Dorsolateral prefrontal cortex (tissue), 122 donors: ENCODE measurements at places on chromosomes 13 and 19.

- no peak for DNase-seq
Observed at GRCh38 chr19:43708716-43709115, 7.2 kb upstream of the IRGC start.

- no peak for DNase-seq
Observed at GRCh38 chr19:40141551-40141950, 49.7 kb upstream of the MAP3K10 start.

DNA sequence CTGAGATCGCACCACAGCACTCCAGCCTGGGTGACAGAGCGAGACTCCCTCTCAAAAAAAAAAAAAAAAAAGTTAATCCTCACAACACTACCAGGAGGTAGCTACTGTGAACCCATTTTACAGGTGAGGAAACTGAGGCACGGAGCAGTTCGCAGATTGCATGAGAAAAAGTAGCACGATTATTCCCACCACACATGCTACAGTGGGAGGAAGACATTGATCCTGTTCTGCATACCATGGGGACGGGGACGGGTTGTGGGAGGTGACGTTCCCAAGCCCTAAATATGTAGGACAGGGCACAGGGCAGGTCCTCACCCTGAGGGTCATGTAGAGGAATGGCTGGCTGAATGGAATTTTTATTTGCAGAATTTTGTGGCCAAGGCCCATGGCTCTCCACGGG, 23.7 kb downstream of the CLEC17A start:
- no peak for DNase-seq

GRCh38 chr19:51342631-51343569, 961 bp upstream of the VSIG10L start:
- DNase-seq = no peak

- DNase-seq = no peak
Observed at GRCh38 chr13:98467263-98467985, 109.5 kb downstream of the STK24 start.

DNA sequence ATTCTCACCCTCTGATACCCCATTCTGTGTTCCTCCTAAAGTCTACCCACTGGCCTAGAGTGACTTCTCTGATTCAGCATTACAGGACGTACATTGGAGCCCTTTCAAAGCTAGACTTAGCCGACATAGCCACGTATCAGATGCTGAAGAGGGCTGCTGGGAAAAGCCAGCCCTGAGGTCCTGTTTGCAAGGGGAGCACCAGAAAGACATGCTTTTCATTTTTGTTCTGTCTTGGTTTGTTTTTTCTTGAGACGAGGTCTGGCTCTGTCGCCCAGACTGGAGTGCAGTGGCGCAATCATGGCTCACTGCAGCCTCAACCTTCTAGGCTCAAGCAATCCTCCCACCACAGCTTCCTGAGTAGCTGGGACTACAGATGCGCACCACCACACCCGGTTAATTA, 6.3 kb upstream of the ZSWIM4 start:
- no peak for DNase-seq

DNA sequence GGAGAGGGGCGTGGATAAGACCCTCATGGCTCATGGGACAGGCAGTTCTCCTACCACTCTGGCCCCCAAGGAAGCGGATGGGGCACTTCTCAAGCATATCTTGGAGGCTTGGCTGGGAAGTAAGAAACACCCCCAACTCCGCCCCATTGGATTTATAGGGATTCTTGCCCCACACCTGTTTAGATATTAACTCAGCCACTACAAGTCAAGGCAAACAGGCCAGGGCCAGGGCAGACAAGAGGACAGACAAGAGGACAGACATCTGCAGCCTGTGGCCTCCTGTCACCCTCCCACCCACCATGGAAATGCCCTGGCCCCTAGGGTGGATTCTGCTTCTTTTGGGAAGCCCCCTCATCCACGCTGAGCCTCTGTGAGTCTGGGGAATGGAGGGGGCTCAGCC, 24.1 kb downstream of the RDH8 start:
- DNase-seq = no peak

GRCh38 chr13:93270769-93271742, 44.4 kb downstream of the GPC6 start:
- DNase-seq = no peak

DNA sequence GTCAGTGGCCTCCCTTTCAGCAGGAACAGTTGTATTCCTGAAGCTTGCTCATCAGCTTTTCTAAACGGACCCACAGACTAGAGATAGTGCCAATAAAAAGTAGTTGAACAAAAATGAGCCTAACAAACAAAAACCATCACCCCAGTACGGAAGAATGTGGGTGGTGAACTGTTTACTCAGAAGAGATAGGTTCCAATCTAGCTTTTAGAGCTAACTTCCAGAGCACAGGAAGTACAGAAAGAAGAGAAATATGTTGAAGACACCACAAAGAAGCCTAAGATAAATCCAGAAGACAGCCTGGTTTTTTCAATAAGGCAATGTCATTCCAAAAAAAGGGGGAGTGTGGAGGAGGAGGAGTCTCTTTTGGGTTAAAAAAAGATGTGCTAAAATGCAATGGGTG, 2.8 kb upstream of the LMO7 start:
- DNase-seq = no peak

GRCh38 chr19:43784981-43785808, 4.4 kb upstream of the KCNN4 start:
- no peak for DNase-seq

- DNase-seq = no peak
Observed at GRCh38 chr13:49214917-49215376, 5.2 kb upstream of the MLNR start.

- no peak for DNase-seq
Observed at GRCh38 chr19:49985871-49986270, 24.9 kb upstream of the SIGLEC11 start.

DNA sequence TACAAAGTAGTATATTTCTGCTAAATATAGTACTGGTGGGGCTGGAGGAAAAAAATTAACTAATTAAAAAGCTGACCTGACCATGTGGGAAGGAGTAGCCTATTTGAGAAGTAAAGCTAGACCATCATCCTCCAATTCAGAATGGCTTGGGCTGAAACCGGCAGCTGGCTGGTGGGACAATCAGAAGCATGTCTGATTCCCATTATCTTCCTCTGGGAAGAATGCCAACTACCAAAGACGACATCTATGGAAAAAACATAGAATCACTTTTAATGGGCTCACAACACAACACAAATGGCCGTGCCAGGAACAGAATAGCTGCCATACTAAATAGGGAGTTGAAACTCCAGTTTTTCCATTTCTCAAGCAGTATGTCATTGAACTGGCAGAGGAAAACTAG, 120.4 kb upstream of the FREM2 start:
- DNase-seq = no peak

- DNase-seq = no peak
Observed at GRCh38 chr19:44570984-44571684, 41.7 kb upstream of the CEACAM20 start.

DNA sequence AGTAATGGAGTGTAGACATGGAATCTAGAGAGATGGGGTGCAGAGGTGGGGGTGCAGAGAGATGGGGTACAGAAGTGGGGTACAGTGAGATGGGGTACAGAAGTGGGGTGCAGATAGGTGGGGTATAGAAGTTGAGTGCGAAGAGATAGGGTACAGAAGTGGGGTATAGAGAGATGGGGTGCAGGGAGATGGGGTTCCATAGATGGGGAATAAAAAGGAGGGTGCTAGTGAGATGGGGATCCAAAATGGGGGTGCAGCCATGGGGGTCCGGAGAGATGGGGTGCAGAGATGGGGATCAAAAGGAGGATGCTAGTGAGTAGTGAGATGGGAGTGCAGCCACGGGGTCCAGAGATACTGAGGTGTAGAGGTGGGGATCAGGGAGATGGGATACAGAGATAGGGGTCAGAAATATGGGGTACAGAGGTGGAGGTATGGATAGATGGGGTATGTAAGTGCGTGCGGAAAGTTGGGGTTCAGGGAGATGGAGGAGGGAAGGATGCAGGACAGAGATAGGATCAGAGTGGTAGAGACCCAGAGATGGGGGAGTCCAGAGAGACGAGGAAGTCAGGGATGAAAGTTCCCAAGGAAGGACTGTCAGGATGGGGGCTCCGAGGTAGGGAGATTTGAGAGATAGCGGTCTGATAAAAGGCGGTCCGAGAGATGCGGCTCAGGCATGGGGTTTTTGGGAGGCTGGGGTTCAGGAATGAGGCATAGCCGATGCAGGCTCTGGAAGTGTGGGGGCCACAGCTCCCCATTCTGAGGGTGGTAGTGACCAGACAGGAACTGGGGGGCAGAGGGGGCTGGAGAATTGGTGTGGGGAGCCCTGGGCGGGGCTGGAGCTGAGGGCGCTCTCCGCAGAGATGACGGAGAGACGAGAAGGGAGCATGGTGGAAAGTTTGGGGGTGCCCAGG, 3.4 kb downstream of the PALM3 start:
- DNase-seq = no peak

DNA sequence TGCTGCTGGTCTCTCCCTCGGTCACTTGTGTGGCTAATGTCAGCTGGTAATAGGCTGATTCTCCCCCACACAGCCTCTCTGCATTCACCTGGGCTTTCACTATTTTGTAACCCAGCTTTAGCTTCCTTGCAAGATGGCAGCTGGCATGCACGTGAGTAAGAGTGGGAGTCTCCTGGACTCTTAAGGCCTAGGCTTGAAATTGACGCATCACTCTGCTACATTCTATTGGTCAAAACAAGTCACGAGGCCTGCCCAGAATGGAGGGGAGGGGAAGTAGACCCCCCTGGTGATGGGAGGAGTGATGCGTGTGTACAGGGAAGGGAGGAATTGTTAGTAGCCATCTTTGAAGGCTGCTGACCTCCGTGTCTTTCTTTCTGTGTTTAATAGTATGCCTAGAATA, 24.9 kb upstream of the PNMA8B start:
- no peak for DNase-seq

DNA sequence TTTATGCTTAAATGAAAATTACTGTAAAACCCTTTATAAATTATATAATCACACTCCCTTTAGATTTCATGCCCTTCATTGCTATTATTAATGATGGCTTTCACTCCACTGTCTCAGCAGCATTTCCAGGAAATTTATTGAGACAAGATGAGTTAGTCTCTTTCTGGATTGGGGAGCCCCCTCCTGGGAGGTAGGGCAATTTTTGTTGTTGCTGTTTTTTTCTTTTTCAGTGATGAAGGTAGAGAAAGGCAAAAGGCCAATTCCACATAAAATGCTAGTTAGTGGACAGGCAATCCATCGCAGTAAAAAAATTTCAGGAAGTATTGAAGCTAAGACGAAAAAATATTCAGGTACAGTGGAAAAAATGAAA, 80.2 kb downstream of the TEX26 start:
- DNase-seq = no peak

GRCh38 chr13:109357751-109358471, 428.5 kb downstream of the IRS2 start:
- no peak for DNase-seq

DNA sequence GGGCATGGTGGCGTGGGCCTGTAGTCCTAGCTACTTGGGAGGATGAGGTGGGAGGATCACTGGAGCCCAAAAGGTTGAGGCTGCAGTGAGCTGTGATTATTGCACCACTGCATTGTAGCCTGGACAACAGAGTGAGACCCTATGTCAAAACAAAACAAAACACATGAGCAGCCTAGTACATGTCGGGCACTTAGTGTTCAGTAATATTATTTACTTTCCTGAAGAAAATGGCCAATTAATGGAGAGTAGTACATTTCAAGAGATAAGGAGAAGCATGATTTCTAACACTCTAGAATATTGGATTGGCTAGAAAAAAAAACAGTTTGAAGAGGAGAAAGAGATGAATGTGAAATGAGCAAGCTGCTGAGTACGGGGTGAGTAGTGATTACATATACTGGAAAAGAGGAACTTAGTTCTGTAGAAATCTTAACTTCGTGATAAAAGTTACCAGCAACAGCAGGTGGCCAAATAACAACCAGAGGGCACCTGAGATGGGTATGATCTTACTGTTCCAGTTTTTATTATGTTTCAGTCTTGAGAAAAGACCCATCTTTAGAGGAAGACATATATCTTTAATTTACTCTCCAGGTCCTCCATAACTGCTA, 36.2 kb downstream of the SPATA13 start:
- DNase-seq = no peak

DNA sequence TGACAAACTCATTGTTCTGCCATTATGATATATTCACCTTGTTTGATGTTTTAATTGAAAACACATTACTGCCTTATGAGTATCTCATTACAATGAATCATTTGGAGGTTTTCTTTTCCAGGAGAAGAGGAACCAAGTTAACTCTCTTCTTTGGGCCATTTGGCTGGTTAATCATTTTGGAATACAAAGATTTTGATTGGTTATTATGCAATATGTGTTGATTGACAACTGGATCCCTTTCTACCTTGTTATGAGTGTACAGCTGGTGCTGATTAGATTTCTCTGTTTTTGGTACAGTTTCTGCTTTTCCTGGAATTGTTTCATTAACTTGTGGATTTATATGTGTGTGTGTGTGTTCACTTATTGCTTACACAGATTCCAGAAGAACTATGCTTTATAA, 49.2 kb upstream of the RGCC start:
- no peak for DNase-seq

DNA sequence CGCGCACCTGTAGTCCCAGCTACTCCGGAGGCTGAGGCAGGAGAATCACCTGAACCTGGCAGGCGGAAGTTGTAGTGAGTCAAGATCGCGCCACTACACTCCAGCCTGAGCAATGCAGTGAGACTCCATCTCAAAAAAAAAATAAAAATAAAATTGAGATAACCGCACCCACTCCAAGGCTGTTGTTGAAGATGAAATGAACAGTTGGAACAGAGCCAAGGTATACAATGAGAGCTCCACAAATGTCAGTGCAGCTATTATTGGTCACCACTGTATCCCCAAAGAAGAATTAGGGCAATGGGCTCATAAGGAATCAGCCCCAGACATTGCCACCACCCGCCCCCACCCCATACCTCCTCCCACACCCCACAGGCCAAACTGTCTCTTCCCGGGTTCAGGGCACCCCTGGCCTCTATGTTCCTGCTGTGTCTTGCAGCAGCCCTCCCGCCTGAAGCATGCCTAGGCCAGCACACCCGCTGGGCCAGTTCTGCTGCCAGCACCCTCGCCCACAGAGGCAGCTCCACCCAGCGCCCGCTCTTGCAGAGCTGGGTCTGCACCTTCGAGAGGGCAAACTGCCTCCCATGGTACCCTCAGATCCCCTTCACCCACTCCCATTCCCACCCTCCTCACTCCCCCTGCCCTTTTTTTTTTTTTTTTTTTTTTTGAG, 3.5 kb upstream of the S1PR5 start:
- no peak for DNase-seq

- no peak for DNase-seq
Observed at GRCh38 chr13:100045355-100045754, 43.5 kb upstream of the PCCA start.

DNA sequence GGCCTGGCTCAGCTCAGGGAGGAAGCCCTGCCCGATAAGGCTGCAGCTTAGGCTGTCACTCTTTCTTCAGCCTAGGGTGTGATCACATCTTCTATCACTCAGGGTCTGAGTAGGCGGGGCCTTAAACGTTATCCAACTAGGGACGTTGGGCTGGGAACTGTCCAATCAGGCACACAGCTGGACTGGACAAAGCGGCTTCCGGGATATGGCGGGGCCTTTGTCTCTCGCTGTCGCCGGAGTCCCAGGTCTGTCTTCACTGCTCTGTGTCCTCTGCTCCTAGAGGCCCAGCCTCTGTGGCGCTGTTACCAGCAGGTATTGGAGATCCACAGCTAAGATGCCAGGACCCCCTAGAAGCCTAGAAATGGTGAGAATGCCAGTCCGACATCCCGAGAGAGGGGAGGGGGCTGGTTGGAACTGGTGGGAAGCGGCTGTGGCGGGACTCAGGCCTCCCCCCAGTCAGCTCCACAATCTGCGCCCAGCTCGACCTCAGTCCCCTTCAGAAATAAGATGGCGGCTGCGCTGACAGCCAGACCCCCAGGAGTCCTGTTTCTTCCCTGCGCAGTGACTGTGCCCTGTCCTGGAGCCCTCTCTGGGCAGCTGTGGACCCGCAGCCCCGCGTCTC, at the start of gene ZNF254:
ZNF254 (plus strand) TSS at position 214 of the 622 bp plus-strand sequence; CDS start at position 335, 121 bp downstream.
- DNase-seq = peak; percentile 65
